Caco-2 (cell line): ENCODE measurements at places on chromosomes 5 and 9.
A peak's percentile ranks its signal among the peaks of the same experiment; 100 is the strongest.

DNA sequence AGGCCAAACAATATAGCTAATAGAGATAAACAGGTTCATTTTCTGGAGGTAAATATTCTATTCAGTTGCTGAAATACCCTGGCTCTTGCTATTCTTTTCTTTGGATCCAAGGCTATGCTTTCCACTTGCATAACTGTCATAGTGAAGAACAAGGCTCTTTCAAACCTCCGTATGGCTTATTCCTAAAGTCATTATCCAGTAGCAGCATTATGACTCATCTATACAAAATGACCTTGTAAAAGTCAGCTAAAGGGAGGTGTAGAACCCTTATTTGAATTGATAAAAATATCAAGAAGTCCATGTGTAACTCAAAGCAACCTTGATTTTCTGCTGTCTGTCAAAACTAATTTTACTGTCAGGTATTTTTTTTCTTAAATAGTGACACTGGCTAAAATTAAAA lies 447.8 kb downstream of the PLK2 start:
- no peaks in the 10 kb centered on the region for H3K27me3 ChIP-seq
- DNase-seq = no peak
- H3K36me3 ChIP-seq = no peaks in the 10 kb centered on the region
- H3K4me3 ChIP-seq = no peak overlapping the region
- peaks cover 17% of the 10 kb centered on the region for H3K4me1 ChIP-seq
- no peak overlapping the region for H3K27ac ChIP-seq

- H3K36me3 ChIP-seq = no peaks in the 10 kb centered on the region
- no peaks in the 10 kb centered on the region for H3K27me3 ChIP-seq
- peak overlapping the region; percentile 31 for H3K27ac ChIP-seq
- H3K4me3 ChIP-seq = no peak overlapping the region
Measured at GRCh38 chr9:123834889-123835562, 94.9 kb downstream of the DENND1A start.

DNA sequence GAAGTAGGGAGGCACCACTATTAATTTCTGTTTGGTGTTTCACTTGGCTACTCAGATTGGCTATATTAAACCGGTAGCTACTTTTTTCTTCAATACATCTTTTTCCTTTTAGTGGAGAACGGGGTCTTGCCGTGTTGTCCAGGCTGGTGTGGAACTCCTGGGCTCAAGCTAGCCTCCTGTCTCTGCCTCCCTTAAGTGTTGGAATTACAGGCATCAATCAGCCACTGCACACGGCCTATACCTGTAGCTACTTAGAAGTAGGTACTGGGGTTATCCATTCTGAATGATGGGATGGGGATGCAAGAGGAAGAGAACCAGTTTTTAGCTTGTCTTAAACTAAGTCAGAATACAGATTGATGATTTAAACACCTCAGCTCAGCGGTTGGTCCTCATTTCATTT lies 1.7 kb downstream of the UBE2D2 start:
- H3K4me1 ChIP-seq = 0 out of 2 replicates have a peak, but pooled peaks cover 13% of the 10 kb centered on the region
- H3K27me3 ChIP-seq = no peaks in the 10 kb centered on the region
- peak overlapping the region; percentile 79 for H3K4me3 ChIP-seq
- no peaks in the 10 kb centered on the region for H3K36me3 ChIP-seq
- peak overlapping the region; percentile 92 for H3K27ac ChIP-seq

DNA sequence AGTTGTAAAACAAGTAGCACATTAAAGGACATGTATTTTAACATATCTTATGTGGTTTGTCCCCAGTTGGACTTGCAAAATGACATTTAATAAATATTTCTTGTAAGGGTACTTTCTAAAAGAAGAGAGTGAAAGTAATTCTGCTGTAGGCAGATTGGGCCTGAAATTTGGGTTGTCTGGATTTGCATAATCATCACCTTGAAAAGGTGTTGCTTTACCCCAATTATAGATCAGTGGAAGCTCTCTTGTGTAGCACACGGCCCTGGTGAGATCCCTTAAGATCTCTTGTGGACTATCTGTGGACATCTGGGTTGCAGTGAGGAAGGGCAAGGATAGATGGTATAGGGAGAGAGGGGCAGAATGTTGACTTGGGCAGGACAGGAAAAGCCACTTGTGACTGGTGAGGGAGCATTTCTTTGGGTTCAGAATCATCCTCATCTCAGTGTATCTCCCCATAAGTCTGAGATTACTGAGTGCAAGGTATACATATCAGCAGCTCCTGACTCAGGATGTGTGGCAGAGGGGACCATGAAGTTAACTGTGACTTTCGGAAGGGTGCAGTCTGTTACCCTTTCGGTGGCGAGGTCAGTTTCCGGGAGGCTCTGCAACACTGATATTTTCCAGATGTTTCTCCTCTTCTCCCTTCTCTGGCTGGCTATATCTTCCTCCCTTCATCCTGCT lies 2.0 kb upstream of the TNFAIP8 start:
- no peaks in the 10 kb centered on the region for H3K27me3 ChIP-seq
- H3K27ac ChIP-seq = no peak overlapping the region
- H3K4me1 ChIP-seq = no peaks in the 10 kb centered on the region
- no peak overlapping the region for H3K4me3 ChIP-seq
- no peak for DNase-seq

DNA sequence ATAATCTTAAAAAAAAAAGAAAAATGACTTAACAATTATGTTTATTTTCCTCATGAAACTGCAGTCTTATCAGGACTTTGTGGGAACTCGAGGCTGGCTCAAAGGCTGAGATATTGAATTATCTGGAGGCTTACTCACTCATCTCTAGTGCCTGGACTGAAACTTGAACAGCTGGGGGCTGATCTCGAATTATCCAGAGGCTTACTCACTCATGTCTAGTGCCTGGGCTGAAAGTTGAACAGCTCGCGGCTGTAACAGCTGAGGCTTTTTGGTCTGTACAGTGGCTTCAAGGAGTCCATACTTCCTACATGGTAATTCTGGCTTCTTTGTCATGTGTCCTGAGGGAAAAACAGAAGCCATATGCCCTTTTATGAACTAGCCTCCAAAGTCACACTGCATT lies 371.9 kb downstream of the CETN3 start:
- H3K4me3 ChIP-seq = no peak overlapping the region
- no peaks in the 10 kb centered on the region for H3K4me1 ChIP-seq
- no peaks in the 10 kb centered on the region for H3K27me3 ChIP-seq
- H3K36me3 ChIP-seq = no peaks in the 10 kb centered on the region
- DNase-seq = no peak
- H3K27ac ChIP-seq = no peak overlapping the region
